ENCODE measurements at places on chromosomes 3 and 15.

- DNase-seq, result no peak
These were observed 18.7 kb downstream of the BHLHE40 start for GRCh38 chr3:4997946-4998345.

- no peak for DNase-seq
These were observed 161.1 kb upstream of the BCL6 start for GRCh38 chr3:187906416-187906815.

GRCh38 chr3:158701420-158702065 lies 29.1 kb upstream of the LXN start:
- no peak for DNase-seq

DNA sequence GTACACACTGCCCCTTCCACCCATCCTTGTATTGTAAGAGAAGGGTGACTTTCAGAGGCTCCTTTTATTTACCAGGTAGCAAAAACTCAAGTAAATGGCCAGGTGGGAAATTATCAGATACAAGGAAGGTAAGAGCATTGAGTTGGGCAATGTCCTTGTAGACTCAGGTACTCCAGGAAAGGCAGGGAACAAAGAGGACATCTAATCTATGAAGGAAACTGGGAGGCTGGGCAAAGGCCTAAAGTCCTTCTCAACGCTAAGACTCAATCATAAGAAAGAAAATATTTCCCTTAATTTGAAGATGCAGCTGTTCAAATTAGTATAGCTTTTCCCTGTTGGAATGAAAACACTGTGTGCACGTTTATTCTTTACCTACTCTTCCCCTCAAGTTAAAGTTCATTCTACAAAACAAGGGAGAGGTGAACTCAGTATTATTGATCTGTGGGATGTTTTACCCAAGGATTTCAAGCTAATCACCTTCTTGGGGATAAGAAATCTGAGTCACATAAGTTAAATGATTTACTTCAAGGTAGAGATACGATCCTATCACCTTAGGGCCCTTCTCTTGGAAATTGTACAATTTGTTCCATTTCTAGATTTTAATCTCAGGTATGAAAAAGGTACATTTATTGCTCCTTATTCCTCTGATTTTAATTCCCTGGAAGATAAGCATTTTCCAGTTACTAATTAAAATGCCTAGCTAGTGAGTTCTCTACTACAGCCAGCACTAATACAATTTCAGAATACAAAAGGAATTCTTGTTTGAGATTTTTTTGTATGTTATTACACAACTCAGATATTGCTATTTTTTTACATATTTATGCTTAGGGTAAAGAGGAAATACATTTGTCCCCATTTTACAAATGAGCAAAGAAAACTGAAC lies 80.6 kb downstream of the PLD1 start:
- DNase-seq, result no peak

- DNase-seq, result no peak
These were observed 45.9 kb downstream of the FSTL1 start for GRCh38 chr3:120404876-120405275.

DNA sequence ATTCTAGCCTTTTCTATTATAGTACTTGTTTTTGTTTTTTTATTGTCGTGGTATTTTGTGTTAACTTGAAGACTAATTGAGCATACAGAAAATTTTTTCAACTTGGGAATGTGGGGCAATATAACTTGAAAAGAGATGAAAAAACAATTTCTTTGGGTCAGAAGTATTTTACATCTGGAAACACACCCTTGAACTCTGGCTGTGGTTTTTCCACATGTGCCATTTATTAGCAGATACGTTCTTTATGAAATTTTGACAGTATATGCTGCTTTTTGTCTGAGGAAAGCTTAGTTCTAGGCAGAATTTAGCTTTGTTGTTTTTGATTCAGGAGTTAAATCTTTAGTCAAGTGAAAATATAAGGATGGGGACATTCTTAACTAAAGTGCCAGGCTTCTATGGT lies 44.7 kb downstream of the TCF12 start:
- DNase-seq, result no peak

- DNase-seq, result no peak
These were observed 79.8 kb upstream of the NR2E3 start for GRCh38 chr15:71730277-71731144.

GRCh38 chr15:63238171-63238570 lies 39.2 kb upstream of the APH1B start:
- no peak for DNase-seq

GRCh38 chr15:26934848-26935247 lies 36.1 kb upstream of the GABRG3 start:
- no peak for DNase-seq

GRCh38 chr3:101842245-101842934 lies 6.9 kb upstream of the NFKBIZ start:
- DNase-seq, result no peak

- DNase-seq, result no peak
These were observed 25.6 kb downstream of the LYSMD4 start for GRCh38 chr15:99707473-99708270.

GRCh38 chr15:29849218-29849617 lies 26.9 kb upstream of the TJP1 start:
- no peak for DNase-seq

GRCh38 chr3:128555098-128555825 lies 62.3 kb upstream of the GATA2 start:
- no peak for DNase-seq

- no peak for DNase-seq
These were observed 83.8 kb downstream of the ADAM10 start for GRCh38 chr15:58665672-58666071.

DNA sequence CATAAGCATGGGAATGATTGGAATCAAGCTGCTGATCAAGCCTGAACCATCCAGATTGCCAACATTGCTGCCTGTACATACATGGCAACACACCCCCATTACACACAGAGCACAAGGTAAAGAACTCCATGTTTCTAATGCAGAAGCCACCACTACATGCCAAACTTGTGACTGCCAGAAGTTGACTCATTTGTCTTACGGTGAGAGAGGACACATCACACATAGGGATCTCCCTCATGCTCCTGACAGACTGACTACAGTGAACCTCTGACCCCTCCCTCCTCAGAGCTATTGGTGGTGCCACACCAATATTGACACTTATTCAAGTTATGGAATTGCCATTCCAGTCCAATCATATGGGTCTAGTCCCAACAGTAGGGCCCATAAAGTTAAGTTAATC lies 42.3 kb downstream of the EFHB start:
- no peak for DNase-seq

DNA sequence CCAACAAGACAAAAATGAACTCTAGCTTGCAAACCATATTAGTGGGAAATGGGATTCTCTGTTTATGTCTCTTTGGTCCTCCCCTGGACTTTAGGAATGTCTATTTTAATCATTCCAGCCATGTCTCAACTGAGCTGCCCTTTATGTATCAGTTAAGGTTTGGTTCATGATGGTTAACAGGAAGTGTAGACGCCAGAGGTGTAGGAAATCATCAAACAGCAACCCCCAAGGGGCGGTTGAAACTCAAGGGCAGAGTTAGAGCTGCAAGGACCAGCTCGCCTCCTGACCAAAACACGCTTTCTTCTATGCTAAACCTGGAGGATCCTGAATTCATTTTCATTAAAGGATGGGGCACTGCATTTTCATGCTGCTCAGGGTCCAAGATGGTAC lies 53.7 kb upstream of the HEG1 start:
- no peak for DNase-seq

- DNase-seq, result no peak
These were observed 14.7 kb downstream of the PPARG start for GRCh38 chr3:12303534-12303933.

GRCh38 chr3:187197335-187197649 lies at the start of gene RTP1:
TSS of gene RTP1 (plus strand) at chr3:187197486. CDS start at chr3:187197516, 30 bp downstream.
- DNase-seq, result no peak

DNA sequence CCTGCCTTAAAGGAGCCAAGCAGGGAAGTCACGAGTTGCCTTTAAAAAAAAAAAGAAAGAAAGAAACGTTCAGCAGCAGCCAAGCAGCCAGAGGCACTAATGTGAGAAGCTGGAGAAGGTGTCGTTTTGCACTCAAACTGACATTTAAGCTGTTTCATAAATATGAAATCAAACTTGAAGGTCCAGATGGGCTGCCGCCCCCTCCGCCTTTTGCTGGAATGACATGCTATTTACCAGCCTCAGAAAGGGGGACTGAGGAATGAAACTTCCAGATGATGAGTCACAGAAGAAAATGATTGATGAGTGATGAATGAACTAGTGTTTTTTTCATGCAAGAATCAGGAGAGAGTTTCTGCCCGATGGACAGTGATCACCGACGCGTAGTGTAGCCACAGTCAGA lies 396.8 kb downstream of the IGSF11 start:
- DNase-seq, result no peak

- DNase-seq, result no peak
These were observed 215.8 kb downstream of the AGBL1 start for GRCh38 chr15:86295511-86295910.

DNA sequence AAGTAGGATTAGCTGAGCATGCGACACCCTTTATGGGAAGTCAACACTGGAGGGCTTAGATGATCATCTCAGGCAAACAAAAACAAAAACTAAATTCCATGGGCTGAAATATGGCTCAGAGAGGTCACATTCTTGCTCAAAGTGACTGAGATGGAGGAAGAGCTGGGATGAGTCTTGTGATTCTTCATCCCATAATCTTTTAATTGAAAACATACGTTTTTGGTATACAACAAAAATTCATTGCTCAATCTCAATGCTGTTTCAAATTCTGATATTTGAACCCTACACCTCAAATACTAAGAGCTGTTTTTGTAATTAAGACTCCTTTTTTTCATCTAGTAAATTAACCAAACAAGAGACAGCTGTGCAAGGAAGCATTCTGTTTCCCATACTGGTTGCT lies 257.0 kb downstream of the NR1D2 start:
- DNase-seq, result no peak

- no peak for DNase-seq
These were observed 6.2 kb upstream of the CYP1A2 start for GRCh38 chr15:74742422-74742821.

DNA sequence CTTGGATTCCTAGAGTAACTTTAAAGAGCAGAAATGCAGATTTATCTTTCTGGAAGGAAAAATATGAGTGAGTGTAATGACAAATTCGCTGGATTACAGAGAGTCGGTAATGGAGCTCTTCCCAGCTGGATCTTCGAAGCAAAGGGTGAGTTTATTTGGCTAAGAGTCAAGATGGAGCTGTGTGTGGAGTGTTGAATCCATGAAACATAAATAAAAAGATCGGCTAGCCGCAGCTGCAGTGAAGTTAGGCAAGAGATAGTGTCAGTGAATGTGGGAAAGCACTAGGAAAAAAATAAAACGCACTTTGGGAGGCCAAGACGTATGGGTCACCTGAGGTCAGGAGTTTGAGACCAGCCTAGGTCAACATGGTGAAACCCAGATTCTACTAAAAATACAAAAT lies 10.3 kb downstream of the NAALADL2 start:
- no peak for DNase-seq

DNA sequence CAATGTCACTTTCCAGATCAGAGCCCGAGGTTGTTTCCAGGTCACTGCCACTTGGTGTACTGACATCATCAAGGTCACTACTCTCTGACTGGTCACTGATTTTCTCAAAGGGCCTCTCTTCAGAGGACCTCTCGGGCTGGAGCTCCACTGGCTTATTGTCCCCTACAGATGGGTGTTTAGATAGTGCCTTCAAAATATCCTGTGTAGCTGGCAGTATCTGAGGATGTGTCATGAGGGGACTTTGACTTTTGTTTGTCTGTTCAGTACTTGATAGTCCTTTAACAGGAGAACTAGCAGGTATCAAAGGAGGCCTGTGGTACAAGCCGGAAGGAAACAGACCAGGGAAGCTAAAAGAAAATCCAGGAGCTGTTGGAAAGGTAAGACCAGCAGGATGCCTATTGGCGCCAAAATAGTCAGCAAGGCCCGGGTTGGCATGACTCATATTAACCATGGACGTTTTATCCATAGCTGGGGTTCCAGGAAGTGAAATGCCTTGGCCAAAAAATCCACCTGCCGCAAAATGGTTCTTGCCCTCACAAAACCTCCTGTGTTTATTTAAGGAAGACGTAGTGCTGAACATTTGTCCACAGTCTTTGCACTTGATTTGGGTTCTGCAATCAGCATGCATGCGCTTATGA lies 547.3 kb downstream of the MECOM start:
- no peak for DNase-seq

DNA sequence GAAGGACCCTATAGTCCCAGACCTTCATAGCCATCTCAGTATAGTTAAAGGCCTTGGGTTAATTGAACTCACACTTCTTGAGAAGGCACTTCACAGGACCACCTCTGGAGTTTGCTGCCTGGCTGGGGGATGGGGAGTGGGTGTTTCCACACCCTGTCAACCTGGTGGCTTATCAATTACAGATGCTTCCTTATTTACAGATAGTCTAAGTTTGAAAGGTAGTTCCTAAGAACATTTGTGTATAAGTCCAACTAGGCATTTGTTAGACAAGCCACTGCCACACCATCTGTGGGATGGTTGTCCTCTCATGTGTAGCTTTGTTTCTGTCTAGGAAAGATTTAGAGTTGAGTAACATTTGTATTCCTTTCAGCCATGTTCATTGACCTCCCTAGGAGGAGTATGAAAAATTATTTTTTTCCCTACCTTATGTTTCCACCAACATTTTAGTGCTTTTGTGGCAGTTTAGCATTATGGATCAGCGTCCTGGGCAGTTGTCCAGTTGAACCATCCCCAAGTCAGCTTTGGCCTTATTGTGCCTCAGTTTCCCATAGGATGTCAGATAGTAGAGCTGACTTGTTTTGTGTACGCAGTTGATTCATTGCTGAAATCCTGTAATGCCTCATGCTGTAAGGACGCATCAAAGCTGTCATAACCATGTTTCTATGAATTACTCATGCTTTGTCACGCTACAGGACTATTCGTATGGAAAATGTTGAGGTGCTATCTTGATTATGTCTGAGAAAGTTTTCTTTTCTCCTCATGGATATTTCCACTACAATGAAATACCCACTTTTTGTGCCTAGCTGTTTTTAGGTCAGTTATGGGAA lies 21.2 kb upstream of the SIAH2 start:
- DNase-seq, result no peak

- no peak for DNase-seq
These were observed 1.3 kb downstream of the SLC28A2 start for GRCh38 chr15:45253330-45253729.
